Stimulated activated CD4-positive, alpha-beta T cell treated with anti-CD3 and anti-CD28 coated beads, Interleukin-4, amount 100 ng/mL, for 4 hours (primary cell): ENCODE measurements at places on chromosomes 5 and 9.

DNA sequence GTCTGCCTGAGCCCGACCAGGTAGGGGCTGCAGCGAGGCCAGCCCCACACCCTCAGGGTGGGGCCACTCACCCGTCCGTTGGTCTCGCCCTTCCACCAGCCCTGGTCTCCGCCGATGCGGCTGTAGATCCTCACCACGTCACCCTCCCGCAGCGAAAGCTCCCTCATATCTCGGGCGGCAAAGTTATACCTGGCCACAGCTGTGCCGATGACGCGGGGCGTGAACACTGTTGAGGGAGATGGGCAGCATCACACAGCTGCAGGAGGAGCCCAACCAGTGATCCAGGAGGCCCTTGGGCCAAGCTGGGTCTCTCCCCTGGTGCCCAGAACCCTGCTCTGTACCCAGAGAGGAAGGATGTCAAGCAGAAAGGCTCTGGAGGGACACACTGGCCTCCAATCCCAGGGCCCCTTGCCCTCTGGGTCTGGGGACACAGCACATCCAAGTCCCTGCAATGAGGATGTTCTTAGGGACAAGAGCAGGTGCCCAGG lies 30.3 kb upstream of the SARDH start:
- DNase-seq: no peak

- DNase-seq: no peak
Measured at GRCh38 chr5:87899208-87899661, 369.4 kb downstream of the TMEM161B start.

- DNase-seq: no peak
Measured at GRCh38 chr5:112958093-112959088, 18.2 kb upstream of the DCP2 start.

DNA sequence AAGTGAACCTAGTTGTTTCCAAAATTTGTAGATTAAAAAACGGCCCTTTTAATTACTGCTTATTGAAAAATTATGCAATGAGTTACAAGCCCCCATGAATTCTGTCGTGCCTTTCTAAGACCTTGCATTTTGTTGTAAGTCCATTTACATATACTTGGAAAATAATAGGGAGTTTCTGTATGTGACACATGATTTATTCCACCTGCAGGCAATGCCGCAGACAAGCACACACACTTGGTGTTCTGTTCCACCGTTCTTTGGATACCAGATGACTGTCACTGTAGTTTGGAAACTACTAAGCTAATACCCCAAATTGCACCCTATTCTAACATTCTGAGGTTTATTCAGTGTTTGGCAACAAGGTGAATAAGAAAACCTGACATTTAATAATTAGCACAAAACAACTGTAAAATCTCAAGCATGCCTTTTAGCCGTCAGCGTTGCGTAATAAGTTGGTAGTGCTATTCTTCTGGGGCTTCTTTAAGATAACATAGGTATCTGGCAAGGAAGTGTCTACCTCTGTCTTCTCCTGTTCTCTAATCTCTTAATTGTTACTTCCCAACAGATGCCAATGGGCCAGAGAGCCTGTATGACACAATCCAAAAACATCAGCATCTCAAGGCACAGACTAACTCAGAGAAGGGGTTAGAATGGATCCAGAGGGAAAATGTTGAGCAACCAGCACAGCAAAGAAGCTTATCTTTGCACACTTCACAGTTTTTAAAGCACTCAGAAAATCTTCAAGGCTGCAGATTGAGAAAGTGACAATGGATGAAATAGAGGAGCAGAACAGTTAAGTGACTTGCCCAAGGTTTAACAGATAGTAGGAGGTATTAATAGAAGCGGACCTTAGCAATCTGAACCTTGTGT lies 48.2 kb upstream of the DPYSL3 start:
- DNase-seq: no peak

DNA sequence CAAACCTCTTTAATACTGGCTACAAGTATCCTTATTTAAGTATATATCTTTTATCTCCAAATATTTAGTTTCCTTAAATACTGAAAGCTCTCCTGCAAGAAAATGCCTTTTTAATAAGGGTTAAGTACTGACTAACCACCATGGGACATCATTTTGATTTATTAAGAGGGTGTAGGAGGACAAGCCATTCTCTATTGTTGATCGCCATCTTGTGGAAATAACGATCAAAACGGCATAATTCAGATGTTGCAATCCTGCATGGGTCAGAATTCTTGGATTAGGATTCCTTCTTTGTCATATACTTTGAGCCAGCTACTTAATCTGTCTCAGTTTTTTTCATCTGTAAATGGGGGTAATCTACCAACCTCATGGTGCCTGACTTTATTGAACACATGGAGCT lies 28.7 kb upstream of the C5orf46 start:
- DNase-seq: no peak

DNA sequence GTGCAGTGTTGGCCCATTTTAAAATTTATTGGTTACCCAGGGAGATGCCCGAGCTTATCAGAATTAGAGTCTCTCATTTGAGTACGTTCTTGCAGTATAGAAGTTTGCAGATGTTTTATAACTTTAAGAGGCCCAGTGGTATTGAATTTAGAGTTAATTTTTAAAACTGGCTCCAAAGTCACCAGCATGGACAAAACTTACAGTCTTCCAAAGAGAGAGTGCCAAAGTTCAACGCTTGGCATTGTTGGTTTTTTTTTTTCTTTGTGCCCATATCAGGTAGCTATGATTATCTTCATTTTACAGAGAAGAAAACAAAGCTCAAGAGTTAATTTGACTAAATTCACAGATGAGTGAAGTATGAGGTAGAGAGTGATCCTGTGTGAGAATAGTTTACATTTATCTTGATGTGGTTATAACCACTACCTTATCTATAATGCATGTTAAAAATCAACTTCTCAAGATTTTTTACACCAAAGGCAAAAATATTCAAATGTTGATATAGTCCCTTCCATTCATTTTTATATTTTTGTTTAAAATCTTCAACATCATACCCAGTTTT lies 273.7 kb upstream of the DMRT1 start:
- DNase-seq: no peak

GRCh38 chr5:9283473-9283872 lies 262.4 kb downstream of the SEMA5A start:
- DNase-seq: no peak

- DNase-seq: no peak
Measured at GRCh38 chr5:146072595-146072994, 32.8 kb downstream of the PLAC8L1 start.

DNA sequence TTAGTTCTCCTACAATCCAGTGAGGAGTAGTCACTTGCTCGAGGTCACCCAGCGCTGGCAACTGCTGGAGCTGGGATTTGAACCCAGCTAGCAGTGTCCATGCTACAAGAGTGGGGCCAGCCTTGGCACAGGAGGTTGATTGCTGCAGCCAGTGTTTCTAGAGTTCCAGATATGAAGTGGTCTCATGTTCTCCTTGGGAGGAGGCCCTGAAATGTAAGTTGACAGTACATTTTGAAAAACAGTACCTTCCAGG lies 802 bp downstream of the CCDC107 start:
- DNase-seq: no peak

GRCh38 chr5:65043843-65044359 lies 275.2 kb downstream of the CWC27 start:
- DNase-seq: no peak

GRCh38 chr5:122704247-122705036 lies 70.4 kb upstream of the SNX2 start:
- DNase-seq: no peak

DNA sequence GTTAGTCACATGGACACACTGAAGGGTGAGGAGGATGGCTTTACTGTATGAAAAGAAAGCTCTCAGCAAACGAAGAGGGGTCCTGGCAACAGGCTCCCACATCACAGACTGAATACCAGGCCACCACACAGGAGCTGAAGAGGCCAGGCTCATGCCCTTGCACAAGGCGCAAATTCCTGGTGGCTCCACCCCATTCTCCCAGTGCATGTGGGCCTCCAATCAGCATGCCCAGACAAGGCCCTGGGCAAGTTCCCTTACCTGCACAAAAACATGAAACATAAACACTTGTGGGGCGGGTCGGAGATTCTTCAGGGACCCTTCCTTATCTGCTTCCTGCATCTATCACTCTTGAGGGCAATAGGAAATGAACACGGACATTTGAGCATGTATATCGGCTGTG lies 935.8 kb upstream of the EDIL3 start:
- no peak for DNase-seq

GRCh38 chr9:69574057-69574456 lies 98.1 kb downstream of the APBA1 start:
- no peak for DNase-seq

- no peak for DNase-seq
Measured at GRCh38 chr5:96157077-96157780, 195.6 kb upstream of the ELL2 start.

- DNase-seq: no peak
Measured at GRCh38 chr5:119022017-119022745, 33.8 kb upstream of the DTWD2 start.

DNA sequence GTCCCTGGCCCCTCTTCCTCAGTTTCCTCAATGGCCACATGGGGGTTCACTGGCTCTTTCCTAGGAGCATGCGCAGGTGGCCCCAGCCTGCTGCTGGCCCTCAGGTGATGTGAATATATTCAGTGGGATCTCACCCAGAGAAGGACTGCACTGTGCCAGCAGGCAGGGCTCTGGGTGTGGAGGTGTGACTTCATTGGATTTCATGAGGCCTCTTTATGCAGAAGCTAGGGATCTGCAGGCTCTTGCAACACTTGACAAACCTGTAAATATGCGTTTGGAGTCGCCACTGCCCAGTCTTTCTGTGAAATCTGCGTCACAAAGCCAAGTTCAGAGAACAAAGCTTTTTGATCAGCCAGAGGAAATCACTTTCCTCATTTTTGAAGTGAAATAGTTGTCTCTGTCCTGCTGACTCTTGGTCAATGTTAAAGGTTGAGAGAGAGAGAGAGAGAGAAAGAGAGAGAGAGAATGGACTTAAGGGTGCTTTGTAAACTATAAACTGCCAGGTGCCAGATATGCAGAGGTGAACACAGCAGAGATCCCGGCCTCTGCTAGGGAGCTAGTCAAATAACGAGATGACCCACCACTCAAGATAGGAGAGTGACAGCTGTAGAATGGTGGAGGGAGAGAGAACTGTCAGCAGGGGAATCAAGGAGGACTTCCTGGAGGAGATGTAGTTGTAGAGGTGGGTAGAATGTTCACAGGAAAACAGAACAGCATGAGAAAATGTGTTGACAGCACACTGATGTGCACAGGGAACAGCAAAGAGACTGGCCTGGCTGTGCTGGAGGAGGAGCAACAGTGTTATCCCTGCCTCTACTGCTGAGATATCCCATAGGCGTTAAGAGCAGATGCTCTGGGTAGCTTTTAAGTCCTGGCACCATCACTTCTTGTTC lies 167.0 kb upstream of the ZNF618 start:
- no peak for DNase-seq

DNA sequence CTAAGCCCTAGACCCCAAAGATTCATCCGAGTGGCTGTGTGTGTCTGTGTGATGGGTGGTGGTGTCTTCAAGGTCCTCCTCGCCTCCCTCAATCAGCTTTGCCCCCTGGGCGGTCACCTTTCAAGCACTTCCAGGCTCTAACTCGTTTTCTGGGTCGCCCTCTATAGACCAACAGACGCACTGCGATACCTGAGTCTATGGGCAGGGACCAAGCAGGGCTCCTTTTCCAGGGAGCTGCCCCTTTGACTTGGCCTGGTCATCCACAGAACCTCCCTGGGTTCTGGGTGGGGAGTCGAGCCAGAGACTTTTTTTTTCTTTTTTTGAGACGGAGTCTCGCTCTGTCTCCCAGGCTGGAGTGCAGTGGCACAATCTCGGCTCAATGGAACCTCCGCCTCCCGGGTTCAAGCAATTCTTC lies 1.1 kb downstream of the SLC27A4 start:
- peak; percentile 57 for DNase-seq

DNA sequence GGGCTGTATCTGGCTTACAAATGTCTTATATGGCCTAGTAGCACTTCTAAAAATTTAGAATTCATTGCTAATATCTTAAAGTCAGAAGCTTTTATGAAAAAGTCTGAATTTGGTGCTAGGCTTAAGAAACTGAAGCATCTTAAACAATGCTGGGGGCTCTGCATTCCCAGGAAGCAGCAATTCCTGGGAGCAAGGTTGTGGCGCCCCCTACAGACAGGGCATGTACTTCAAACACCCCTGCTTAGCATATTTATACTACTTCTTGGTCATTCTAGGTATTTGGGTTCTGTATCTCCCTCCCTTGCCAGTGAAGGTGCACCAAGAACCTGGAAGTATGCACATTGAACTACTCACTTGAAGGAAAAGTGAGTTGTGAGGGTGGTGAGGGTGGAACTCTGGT lies 64.6 kb upstream of the GRIA1 start:
- DNase-seq: no peak

DNA sequence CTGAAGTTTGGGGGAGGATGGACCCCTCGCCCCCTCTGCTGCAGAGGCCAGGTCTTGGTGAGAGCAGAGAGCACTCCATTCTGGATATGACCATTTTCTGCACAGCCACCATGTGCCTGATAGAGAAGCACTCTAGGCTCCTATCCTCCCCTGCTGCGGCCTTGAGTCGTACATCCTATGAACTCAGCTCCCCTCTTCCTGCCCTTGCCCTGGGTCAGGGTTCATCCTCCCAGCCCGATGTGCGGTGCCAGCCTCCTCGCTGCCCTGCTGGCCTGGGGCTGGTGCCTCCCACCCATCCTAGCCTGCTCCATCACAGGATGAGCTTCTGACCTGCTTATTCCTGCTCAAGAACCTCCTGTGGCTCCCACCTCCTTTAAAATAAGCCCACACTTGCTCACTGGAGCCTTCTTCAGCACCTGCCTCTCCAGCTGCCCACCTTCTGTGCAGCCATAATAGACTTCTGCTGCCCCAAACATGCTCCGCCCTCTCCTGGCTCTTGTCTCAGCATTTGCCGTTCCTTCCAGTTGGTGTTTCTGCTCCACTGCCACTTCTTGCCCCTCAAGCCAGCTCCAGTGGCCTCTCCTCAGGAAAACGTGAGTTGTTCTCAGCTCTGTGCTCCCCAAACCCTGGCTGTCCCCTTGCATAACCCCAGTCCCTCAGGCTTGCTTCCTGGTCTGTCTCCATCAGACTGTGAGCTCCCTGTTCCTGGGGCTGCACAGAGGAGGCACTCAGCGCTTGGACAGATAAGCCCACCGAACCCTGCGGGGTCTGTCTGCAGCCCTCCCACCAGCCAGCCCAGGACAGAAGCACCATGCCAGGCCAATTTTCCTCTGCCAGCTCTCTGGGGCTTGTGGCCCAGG lies 22.3 kb upstream of the TTLL11 start:
- DNase-seq: no peak

DNA sequence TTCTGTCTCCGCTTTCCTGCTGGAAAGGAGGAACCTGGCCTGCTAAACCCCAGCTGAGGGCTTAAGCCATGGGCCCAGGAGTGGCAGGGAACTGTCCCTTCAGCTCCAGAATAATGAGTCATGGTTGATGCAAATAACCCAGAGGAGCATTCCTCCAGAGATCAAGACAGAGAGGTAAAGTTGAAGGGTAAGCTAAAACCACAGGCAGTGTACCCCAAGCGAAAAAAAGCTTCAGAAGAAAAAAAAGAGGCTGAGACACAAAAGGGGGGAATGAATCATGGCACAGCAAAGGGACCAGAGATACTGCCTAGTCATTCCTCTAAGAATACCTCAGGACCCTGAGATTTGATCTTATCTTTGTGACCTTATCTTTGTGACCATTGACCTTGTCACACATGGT lies 199.5 kb upstream of the TAS2R1 start:
- no peak for DNase-seq
